ENCODE measurements at places on chromosomes 5 and 9.
A peak's percentile ranks its signal among the peaks of the same experiment; 100 is the strongest.

DNA sequence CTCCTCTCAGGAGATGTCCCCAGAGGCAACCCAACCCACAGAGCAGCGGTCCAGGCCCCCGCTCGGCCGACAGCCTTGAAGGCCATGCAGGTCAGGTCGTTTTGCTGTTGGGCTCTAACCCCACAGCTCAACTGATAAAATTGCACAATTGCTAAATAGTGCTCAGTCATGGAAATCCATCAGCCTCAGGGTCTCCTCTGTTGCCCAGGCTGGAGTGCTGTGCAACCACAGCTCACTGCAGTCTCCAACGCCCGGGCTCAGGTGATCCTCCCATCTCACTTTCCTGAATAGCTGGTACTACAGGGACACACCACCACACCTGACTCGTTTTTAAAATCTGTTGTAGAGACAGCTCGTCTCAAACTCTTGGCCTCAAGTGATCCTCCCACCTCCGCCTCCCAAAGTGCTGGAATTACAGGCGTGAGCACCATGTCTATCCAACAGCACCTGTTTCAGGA is 18.3 kb downstream of the BRD3OS start:
- no peaks in the 10 kb centered on the region for H3K27me3 ChIP-seq
- no peak for DNase-seq
- no peaks in the 10 kb centered on the region for H3K4me1 ChIP-seq
- no peak overlapping the region for H3K4me3 ChIP-seq
- H3K36me3 ChIP-seq = peaks cover 26% of the 10 kb centered on the region

GRCh38 chr5:160262151-160263074 is 33.1 kb downstream of the FABP6 start:
- no peak for DNase-seq
- no peak overlapping the region for H3K27ac ChIP-seq
- H3K4me3 ChIP-seq = no peak overlapping the region
- H3K36me3 ChIP-seq = no peaks in the 10 kb centered on the region
- H3K4me1 ChIP-seq = peaks cover 2% of the 10 kb centered on the region
- H3K27me3 ChIP-seq = peaks cover 12% of the 10 kb centered on the region

DNA sequence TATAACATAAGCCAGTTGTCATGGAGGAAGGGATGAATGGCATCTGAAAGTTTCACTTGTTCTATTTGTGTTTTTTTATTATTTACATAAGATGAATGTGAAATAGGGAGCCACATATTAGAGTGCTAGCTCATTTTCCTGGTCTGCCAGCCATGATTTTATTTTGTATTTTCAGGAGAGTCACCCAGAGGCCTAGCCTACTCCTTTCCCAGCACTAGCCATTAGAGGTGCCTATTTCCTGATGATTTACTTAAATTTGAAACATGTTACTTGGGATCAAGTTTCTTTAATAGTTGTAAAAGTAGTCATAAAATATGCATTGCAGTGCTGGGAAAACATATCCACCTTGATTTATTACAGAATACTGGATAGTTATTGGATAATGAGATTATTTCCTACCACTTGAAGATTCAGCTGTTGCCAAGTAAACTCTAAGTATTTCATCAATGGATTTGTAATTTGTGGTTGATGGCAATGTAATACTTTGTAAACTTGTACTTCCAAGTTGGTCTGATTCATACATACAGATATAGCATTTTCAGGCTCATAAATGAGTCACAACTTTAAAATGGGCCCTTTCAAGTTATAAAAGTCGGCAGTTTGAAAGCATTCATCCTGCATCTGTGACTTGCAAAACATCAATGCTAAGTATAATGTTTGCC is 50.8 kb downstream of the KCNN2 start:
- H3K27ac ChIP-seq = no peak overlapping the region
- H3K27me3 ChIP-seq = no peaks in the 10 kb centered on the region
- DNase-seq = no peak
- H3K4me1 ChIP-seq = no peaks in the 10 kb centered on the region

- peaks cover 54% of the 10 kb centered on the region for H3K4me1 ChIP-seq
- H3K4me3 ChIP-seq = no peak overlapping the region
- peaks cover 36% of the 10 kb centered on the region for H3K36me3 ChIP-seq
- no peaks in the 10 kb centered on the region for H3K27me3 ChIP-seq
- H3K27ac ChIP-seq = peak overlapping the region; percentile 25
- no peak for DNase-seq
Observed at GRCh38 chr5:66151030-66151429, 6.9 kb downstream of the SREK1 start.

Measured in activated naive CD8-positive, alpha-beta T cell treated with anti-CD3 and anti-CD28 coated beads for 36 hours (primary cell).